ENCODE measurements at places on chromosomes 5 and 9.

DNA sequence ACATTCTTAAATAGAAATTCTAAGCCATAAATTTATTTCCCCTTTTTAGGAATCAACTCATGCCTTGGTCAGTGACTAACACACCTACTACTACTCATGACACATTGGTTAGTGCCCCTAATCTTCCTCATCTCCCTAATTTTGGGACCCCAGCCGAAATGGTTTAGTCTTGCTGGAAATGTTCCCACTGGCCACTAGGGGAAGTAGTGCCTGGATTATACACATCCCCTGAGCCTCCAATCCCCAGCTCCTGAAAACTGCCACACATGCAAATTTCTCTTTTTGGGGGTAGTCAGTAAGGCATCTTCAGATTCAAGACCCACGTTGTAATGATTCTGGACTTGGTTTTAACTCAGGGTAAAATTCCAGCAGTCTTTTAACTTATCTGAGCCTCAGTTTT lies 79.8 kb downstream of the HSD17B3 start:
- DNase-seq, result no peak

GRCh38 chr9:16262477-16263261 lies 607.8 kb downstream of the BNC2 start:
- no peak for DNase-seq

DNA sequence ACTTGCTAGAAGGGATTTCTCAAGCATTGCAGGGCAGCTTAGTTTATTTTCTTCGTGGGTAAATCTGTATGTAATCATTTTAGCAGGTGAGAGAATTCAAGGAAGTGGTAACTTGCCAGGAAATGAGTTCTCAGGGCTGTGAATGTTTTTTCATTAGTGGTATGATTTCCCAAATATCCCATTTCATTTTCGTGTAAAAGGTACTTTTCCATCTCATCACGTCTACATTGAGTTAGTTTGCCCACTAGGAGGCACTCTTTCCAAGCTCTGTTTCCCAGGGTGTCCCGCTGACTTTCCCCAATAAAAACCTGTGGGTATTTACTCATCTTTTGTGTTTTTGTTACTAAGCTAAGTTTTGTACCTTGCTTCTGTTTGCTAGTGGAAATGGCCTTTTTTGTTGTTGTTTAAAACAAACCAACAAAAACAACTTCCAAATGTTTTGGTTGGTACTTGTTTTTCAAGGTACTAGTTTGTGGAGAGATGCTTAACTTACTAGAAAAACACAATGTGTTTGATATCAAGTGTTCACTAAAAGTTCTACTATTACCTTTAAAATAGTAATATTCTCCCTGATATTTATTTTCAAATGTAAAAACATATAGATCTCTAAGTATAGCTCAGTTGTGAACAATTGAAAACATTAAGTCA lies 373.6 kb downstream of the ADGRV1 start:
- DNase-seq, result no peak

DNA sequence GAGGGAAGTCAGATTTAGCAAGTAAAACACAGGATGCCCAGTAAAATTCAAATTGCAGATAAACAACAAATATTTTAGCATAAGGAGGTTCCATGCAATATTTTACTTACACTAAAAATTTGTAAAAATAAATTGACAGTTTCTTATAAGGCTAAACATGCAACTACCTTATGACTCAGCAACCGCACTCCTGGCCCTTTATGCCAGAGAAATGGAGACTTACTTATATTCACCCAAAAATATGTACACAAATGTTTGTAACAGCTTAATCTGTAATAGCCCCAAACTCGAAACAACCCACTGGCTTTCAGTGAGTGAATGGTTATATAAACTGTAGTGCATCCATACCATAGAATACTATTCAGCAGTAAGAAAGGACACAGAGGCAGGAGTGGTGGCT lies 28.6 kb upstream of the TRIM14 start:
- no peak for DNase-seq

DNA sequence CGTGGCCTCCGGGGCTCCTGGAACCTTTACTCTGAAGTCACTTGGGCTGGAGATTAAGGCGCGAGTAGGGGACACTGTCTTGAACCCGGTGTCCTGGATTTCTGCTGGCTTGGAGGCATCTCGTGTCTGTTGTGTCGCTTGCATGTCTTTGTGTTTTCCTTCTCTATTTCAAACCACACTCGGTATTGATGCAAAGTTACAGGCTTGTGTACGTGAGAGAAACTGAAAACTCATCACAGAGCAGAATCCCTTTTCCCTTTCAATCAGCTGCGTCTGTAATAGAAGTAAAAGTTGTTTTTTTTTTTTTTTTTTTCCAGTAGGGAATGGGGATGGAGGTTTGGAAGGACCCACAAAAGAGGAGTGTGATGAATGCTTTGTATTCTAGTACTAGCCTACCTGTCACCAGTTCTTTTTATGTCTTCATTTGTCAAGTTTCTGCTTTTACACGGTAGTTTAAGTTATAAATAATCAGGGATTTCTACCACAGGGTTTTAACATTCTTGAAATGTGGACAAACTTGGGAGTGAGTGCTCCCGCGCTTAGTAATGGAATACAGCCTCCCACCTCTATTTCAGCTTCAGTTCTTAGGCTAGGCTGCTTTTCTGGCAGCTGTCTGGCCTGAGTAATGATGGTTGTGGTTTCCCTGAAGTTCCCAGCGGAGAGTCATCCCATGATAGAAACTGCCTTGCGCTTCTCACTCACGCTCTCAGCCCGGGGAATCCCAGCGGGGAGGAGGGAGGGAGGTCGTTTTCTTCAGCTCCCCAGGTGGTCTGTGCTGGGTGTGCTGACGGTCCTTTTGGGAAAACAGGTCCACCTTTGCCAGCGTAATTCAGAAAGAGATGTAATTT lies 763 bp downstream of the TJP2 start:
- no peak for DNase-seq

DNA sequence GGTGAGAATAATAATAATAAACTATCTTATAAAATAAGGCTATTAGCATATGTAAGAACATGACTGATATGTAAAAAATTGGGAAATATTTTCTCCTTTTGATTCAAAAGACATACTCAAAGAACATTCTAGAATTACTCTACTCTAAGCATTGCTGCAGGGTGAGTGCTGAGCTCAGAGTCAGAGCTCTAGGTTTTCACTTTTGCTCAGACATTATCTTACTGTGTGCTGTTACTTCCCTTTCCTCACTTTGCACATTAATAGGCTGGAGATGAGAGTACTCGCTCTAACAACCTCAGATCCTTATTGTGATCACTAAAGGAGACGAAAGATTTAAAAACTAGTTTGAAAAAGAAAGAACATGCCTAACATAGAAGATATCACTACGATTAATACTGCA lies 99.4 kb upstream of the C9orf72 start:
- no peak for DNase-seq

DNA sequence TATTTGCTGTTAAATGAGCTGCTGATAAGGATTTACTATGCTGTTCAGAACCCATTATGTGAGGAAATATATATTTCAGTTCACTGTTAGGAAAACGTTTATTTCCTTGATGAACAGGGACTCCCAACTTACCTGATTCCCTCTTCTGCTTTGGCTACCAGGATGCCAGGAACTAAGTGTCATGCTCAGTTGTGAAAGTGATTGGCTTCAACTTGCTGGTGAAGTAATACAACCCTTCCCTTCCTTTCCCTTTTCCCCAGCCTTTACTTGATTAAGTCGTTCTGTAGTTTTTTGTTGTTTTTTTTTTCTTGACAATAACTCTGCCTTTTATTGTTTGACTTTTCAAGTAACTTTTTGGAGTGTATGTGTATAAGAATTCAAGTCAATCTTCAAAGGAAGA lies 309.3 kb downstream of the DOCK8 start:
- DNase-seq, result no peak

GRCh38 chr5:37841203-37841602 lies 1.4 kb upstream of the GDNF start:
- no peak for DNase-seq

- no peak for DNase-seq
Observed at GRCh38 chr9:83936523-83936922, 15.3 kb upstream of the KIF27 start.

DNA sequence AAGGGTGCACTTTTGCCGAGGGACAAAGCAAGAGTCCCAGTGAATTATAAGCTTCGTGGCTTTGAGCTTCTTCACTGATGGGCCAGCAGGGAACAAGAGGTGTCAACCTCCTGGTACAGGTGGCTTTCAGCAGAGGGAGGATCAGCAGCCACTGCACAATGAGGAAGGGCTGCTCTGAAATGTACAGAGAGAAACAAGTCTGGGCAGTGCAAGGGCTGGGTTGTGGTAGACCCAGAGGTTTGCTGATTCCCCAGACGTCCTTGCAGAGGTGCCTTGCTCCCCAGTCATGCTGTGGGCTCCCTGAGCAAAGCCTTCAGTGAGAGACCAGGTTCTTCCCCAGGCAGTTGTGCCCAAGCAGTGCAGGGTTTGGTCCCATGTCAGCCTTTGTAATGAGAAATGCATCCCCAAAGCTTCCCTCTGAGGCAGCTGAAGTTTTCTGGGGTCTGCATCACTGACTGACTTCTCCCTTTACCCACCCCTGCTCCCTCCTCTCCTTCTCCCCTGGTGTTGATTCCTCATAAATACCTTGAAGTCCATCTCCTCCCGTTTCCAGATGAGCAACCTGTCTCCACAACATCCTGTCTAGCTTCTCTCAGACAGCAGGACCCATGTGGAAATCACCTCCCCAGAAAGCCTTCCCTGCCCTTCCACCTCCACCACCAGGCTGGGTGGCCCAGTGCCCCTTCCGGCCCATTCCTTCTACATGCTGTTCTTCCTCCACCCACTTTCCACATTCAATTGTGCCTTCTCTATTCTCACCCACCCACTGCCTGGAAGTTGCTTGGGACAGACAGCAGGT lies 599.6 kb upstream of the ADAMTS16 start:
- no peak for DNase-seq

DNA sequence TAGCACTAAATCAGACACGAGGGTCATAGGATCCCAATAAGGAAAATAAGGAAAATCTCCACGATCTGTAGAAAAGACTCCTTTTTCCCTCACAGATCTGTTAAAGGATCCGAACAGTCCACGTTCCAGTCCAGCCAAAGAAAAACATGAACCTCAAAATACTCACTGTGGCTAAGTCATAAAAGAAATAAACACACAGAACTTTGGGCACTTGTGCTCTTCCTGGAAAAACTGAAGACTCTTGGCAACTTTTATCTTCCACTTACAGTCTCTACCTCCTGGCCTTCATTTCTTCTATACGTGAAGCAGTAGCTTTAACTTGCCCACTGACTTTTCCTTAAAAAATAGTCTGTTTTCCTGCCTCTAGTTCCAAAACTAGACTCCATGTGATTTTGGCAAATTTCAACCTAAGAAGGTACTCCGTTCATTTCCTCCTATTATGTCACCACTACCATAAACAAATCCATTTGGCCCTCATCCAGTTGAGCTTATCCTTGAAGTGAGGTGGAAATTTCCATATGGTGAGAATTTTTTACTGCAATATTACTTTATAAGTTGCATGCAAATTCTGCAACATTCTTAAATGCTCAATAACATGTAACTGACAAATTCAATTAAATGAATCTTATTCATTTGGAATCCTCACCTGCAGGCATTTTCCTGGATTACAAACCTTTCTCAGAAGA lies 5.3 kb upstream of the LHFPL2 start:
- DNase-seq, result no peak

DNA sequence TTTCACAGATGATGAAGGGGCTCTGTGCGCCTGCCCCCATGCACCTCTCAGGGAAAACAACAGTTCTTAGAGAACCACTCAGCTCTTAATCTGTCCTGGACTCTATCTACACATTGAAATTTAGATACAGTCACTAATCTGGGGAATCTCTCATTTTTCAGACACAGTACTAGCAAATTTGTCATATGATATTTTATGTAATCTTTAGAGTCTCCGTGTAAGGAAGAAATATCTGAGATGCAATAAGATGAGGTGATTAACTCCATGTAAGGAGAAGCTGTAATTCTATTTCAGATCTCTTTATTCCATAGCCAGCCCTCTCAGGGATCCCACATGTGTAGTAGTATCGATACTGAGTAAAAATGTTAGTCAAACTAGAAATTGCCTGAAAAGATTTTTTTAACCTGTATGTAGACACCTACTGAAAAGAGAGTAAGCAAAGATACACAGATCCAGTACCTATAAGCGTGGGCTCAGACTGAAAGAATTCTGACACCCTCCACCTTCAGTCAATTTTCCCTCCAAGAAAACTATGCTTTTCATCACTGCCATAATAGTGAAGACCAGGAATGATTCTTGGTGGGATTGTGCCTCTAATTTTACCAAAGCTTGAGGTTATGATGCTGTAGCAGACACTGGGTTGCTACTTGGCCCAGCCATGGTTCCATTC lies 279.6 kb upstream of the TMEM161B start:
- no peak for DNase-seq

DNA sequence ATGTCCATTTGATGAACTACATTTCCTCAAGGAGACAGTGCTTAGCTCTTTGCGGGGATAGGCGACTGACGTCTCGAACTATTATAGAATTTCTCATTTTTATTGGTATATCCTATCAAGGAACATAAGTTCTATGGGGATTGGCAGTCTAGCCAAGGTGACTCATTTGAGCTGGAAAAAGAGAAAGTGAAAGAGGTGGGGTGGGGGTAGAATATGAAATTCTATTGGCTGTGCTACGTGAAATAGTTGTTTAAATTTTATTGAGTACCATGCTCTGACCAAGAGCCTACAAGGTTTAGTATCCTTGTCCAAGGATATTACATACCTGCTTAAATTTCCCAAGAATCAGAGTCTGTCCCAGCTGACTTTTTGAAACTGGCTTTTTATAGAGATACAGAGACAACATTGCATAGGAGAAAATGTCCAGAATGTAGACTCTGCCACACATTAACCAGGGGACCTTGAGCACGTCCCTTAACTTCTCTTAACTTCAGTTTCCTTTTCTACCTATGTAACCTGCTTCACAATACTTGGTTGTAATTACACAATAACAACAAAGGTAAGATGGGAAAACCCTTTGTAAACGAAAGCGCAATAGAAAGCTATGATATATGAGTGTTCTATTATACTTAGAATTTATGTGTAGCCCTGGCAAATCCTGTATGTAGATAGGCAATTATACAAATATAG lies 226.4 kb upstream of the WWC1 start:
- no peak for DNase-seq

GRCh38 chr5:41176952-41177351 lies 36.4 kb downstream of the C6 start:
- DNase-seq, result no peak

DNA sequence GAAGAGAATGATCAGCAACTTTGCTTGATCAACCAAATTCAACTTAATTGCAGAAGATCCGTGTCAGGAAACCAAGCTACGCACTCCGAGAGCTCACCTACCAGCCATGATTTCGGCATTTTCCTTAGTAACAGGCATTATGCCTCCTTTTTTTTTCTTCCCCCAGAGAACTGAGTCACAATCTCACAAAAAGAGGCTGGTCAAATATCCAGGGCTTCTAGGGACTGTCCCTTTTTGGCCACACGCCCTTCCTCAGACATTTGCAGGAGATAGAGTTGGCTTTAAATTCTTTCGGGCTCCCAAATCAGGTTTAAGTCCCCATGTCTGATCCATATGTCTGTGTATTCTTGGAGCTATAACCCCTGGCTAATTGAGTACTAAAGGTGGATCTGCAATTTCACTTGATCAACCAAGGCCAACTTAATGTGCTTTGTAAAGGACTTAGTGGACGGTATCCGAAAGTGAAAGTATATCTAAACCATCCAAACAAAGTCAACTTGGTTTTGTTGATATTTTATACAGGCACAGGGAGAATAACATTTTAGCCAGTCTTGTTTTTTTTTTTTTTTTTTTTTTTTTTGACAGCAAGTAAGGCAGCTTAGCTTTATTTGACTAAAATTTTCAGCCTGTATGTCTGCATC lies 100.8 kb upstream of the TBCA start:
- no peak for DNase-seq

All from stimulated activated CD8-positive, alpha-beta memory T cell treated with anti-CD3 and anti-CD28 coated beads, Interleukin-7, amount 100 ng/mL, for 4 hours (primary cell).